Activated CD4-positive, alpha-beta T cell treated with anti-CD3 and anti-CD28 coated beads for 4 hours (primary cell): ENCODE measurements at places on chromosomes 1 and 21.

DNA sequence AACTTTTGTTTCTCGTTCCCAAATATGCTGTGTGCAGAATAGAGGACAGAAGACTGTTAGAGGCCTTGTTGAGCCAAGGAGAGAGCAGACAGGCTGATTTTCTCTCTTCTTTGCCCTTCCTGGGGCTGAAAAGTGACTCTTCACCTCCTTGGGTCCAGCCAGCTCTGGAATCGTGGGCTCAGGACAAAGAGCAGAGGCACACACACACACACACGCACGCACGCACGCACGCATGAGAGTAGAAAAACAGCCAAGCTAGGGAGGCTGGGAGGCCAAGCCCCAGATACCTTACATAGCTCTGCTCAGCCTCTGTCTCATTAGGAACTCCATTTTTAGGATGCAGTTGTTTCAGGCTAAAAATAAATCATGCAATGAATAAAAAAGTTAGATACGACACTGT is at the start of gene CASQ2:
Gene CASQ2, minus strand, starts transcription at position 166 of the 400 bp plus-strand sequence. CDS start 173 bp downstream, outside the sequence.
- DNase-seq, result no peak

DNA sequence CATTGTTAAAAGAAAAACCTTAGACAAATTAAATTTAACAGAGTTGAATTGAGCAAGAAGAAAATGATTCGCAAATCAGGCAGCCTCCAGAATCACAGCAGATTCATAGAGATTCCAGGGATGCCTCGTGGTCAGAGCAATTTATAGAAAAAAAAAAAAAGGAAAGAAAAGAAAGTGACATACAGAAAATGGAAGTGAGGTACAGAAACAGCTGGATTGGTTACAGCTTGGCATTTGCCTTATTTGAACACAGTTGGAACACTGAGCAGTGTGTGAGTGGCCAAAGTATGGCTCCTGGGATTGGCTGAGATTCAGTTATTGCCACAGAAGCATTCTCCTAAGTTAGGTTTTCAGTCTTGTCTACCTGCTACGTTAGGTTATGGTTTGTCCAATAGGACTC is 9.1 kb upstream of the C21orf91 start:
- DNase-seq, result no peak

- DNase-seq, result peak; percentile 69
Measured at GRCh38 chr1:151839457-151840403, at the start of gene C2CD4D. Gene C2CD4D (minus strand): TSS chr1:151839820. CDS start chr1:151838989, 831 bp downstream.

GRCh38 chr1:96747565-96747964 is 26.0 kb downstream of the PTBP2 start:
- no peak for DNase-seq

DNA sequence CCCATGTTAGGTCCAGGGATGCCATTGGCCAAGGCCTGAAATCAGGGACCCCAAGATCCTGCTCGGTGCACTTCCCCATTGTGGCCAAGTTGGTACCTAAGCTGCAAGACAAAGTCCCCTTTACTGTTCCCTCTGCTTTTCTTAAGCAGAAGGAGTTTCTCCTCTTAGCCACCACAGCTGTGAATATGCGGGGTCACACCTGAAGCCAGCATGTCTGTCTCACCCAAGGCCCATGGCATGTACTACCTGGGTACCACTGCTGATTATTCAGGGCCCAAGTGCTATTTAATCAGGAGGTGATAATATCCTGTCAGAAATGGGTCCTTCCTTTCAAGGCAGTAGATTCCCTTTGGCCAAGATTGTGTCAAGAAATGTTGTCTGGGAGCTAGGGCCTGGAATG is 133.9 kb upstream of the DNAH14 start:
- no peak for DNase-seq

DNA sequence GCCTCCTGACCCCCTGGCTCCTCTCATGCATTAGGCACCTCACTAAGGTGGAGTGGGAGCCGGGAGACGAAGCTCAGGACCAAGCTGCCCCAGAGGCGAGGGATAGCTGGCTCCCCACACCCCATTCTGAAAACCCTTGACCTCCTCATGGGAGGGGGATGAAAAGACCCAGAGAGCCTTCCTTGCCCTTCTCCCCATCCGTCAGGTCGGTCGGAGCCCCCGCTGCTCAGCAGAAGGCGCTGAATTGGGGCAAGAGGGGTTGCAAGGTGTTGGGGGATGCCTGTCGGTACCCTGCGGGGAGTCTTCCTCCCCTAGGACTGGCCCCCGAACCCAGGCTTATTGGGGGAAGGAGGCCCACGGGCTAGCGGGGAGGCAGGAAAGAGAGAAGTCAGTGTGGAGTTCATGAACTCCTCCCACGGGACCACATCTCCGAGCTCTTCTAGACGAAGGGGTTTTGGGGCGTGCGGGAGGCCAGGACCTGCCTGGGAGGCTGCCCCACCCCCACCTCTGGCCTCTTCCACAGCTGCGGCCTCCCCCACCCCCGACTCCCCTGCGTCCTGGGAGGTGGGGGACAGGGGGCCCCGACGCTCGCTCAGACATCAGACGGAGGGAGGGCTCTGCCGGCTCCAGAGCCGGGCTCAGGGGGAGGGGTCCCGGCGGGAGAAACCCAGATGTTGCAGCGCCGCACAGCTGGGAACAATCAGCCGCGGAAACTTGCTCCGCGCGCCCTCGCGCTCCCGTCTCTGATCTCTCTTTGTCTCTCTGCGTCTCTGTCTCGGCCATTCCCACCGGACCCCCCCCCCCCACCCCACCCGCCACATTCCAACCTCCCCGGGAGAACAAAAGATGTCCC is 719 bp downstream of the MFAP2 start:
- no peak for DNase-seq

DNA sequence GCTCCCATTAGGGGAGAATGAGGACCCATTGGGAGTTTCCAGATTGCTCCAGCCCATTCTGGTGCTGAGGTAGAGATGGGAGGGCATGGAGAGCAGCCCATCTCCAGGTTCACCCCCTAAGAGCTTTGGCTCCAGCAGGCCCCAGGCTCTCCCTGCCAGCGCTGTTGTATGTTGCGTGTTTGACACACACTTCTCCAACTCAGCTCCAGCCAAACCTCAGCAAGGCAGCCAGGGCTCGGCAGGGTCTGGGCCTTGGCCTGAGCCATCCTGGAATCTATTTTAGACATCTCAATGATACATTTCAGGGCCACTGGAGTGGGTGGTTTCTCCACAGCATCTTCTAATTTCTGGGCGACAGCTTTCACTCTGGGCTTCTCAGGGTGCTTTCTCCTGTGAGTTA is 117.0 kb downstream of the NAV1 start:
- no peak for DNase-seq

- DNase-seq, result no peak
Measured at GRCh38 chr1:177854951-177855350, 114.9 kb downstream of the SEC16B start.

GRCh38 chr1:909861-910310 is 13.8 kb upstream of the SAMD11 start:
- no peak for DNase-seq

DNA sequence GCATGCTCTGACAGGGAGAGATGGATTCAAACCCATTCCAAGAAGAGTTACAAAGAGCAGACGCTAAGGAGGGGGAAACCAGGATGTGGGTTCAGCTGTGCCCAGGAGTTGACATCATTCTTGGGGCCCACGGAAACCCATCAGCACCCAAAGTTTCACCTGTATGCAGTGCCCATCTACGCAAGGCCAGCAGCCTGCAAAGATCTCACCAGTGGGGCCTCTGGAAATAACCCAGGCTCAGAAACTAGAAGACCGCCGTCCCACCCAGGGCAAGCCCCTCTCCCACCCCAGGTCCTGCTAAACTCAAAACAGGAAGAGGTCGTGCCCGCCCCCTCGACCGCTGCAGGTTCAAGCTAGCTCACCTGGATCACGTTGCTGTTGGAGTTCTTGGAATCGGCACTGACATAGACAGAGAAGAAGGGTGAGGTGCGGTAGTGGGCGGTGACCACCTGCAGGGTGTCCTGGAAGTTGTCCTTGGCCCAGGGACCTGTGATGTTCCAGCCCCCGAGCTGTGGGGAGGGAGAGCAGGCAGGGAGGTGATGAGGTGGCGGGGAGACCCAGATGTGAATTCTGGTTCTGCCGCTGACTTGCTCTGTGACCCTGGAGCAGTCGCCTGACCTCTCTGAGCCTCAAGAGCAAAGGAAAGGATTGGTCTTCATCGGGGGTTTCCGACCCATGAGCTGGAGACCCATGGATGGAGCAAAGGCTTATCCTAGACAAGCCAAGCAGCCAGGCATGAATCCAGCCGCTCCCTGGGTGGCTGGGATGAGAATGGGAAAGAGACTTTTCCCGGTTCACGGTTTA is 31.7 kb downstream of the ECE1 start:
- no peak for DNase-seq

DNA sequence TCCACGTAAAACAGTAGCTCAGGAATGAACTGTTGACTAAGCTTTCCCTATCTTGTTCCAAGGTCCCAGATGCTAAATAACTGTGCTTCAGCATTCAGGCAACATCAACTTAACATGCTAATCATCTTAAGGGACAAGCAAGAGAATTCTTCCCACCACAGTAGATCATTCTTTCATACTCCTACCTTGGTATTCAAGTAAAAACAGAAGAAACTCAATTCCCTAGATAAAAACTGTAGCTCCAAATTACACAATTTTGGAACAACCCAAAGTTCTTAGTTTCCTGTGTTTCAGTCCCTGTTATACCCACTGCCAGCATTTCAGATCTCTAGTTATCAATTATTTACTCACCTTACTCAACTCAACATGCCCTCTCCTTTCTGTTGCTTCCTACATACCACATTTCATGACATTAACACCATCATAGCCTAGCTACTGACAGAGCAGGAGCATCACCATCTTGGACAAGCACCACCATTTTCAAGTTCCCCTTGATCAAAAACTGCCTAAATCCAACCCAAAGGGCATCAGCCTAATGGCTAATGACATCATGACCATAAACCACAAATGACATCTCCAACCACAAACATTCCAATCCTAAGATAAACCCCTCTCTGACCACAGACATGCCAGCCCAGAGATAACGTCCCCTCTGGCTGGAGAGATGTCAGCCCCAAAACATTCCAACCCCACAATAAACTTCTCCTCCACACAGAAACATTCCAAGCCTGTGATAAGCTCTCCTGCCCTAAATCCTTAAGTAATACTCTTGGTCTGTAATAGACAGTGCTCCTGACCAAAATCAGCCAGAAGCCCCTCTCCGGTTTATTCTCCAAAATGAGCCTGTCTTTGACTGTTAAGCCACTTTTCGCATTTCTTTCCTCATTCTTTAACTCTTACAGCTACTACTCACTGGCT is 191.2 kb downstream of the RERE start:
- no peak for DNase-seq

DNA sequence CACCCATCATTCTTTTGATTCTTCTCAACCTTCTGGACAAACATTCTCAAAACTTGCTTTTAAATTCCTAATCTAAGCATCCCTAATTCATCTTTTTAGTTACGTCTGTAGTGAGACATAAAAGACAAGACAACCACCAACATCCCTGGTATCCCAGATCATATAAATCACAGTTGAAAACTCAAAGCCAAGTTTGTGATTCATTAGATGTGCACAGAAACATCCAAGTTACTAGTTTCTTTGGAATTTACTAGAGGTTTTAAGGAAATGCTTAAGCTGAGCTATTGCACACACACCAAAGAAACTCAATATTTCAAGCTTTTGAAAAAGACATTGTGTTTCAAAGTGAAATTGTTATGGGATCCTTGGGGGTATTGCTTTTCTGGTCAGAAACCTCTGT is 47.6 kb downstream of the ATP6V1G3 start:
- DNase-seq, result no peak

DNA sequence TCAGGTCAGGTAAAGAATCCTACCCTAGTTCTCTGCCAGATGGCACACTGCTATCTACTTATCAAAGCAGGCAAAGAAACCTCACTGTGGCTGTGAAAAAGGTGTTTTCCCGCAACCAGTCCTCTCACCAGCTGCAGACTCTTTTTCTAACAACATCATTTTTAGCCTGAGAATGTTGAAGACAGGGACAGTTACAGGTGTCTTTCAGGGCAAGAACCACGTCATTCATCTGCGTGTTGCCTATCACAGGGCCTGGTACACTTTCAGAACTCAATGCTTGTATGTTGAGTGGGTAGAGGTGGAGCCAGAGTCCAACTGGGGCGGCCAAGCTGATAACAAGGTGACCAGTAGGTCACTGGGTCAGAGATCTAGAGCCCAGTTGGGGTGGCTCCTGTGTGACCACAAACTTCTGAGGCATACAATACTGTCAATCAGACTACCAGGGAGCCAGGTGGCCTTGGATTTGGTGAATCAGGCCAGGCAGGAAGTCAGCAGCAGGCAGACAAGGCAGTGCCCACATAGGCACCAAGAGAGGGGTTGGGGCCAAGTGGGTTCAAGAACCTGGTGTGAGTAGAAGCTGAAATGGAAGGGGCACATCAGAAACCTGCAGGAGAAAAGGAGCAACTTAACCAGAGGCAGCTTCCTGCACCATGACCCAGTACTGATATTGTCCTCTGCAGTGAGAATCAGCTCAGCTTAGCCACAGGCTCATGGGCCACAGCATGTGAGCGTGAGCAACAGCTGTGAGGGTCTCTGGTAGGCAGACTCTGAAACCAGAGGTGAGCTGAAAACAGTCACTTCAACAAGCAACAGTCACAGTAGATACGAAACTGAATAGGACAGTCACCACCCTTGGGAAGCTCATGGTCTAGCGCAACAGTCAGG is 123.6 kb downstream of the DTL start:
- no peak for DNase-seq

DNA sequence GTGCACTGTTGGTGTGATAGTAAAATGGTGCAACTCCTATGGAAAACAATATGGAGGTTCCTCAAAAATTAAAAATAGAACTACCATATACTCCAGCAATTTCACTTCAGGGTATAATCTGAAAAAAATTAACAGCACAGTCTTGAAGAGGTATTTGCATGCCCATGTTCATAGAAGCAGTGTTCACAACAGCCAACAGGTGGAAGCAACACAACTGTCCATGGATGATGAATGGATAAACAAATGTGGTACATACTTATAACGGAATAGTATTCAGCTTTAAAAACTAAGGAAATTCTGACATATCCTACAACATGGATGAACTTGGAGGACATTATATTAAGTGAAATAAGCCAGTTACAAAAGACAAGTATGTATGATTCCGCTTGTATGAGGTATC is 8.2 kb downstream of the TTLL7 start:
- no peak for DNase-seq

DNA sequence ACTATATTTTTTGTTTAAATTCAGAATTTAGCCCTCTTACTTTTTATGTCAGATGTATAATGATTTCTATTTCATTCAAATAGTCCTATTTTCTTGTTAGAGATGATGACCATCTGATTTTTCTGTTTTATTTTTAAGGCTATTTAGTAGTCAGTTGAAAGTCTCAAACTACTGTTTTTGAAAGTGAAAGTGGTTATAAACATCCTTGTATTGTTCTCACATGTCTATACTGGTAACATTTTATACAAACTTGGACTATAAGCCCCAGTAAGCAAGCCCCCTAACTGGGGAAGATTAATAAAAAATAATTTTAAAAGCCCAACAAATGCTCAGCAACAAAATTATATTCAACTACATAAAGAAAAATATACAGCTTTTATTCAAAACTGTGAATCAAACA is 271.3 kb upstream of the RGS18 start:
- DNase-seq, result no peak

DNA sequence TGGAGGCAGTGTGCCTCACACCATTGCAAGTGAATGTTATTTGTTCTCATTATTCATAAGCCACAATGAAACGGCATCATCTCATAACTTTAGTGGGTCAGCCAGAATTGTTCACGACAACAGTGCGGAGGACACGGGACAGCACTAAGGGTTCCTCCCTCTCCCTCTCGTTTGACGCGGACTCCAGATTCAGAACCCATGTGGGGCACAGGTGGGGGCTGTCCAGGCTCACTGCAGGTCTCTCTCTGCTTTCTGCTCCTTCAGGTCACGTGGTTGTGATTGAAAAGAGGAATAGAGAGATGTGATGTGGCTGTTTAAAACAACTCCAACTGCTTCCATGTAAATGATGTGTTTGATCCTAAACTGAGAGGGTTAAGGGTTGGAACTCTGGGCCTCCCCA is 13.5 kb downstream of the RUNX1 start:
- DNase-seq, result no peak

GRCh38 chr1:18913065-18913835 is 10.9 kb upstream of the ALDH4A1 start:
- DNase-seq, result peak; percentile 72
